ENCODE measurements at places on chromosomes 16 and 17. TPM values are rescaled to one million over a fixed set of nuclear protein-coding genes. Genes with fewer than 3 reads are reported as not detected.

Gene METRNL
- 29.5 TPM for total RNA-seq

Gene CLEC19A
- total RNA-seq: not detected

Gene HOXB1
- not detected for total RNA-seq

Gene SLC6A4
- not detected for total RNA-seq

Gene TRIM47
- 56.7 TPM for total RNA-seq

Gene SAMD14
- total RNA-seq: 15.6 TPM

Gene KRT32
- not detected for total RNA-seq

Gene CACNA1G
- total RNA-seq: not detected

Gene PSMC3IP
- total RNA-seq: 20.8 TPM

Gene SPATA22
- not detected for total RNA-seq

Gene ALG1
- 33.7 TPM for total RNA-seq

Gene RPL27
- 1,102 TPM for total RNA-seq

Gene CLTC
- 326 TPM for total RNA-seq

Gene GGT6
- total RNA-seq: not detected

Gene PLXDC1
- not detected for total RNA-seq

Gene NUBP2
- total RNA-seq: 55.0 TPM

Gene MYOCD
- total RNA-seq: not detected

Data from endothelial cell of umbilical vein (primary cell).